ENCODE measurements at places on chromosomes 6 and 20.

GRCh38 chr6:15392182-15392581 lies 146.3 kb downstream of the JARID2 start:
- no peak for DNase-seq

GRCh38 chr6:149236589-149236988 lies 80.9 kb upstream of the TAB2 start:
- no peak for DNase-seq

- no peak for DNase-seq
Measured at GRCh38 chr6:119727504-119728219, 378.1 kb upstream of the MAN1A1 start.

- peak; percentile 30 for DNase-seq
Measured at GRCh38 chr6:90586546-90586835, 381 bp downstream of the MAP3K7 start.

GRCh38 chr20:62606551-62607201 lies 35.6 kb upstream of the SLCO4A1 start:
- no peak for DNase-seq

DNA sequence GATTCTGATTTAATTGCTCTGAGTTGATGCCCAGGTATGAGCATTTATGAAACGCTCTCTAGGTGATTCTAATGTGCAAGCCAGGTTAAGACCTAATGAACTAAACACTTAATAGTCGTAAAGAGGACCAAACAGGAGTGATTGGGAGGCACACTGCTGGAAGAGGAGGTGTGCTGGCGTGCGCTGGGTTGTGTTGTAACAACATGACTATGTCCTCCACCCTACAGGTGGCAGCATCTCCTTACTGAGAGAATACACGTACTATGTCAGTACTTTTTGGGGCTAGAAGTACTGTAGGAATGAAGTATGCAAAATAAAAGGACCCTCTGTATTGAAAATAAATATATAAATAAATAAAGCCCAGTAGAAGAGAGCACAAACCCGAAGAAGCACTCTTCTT lies 11.9 kb downstream of the C6orf89 start:
- DNase-seq = no peak

DNA sequence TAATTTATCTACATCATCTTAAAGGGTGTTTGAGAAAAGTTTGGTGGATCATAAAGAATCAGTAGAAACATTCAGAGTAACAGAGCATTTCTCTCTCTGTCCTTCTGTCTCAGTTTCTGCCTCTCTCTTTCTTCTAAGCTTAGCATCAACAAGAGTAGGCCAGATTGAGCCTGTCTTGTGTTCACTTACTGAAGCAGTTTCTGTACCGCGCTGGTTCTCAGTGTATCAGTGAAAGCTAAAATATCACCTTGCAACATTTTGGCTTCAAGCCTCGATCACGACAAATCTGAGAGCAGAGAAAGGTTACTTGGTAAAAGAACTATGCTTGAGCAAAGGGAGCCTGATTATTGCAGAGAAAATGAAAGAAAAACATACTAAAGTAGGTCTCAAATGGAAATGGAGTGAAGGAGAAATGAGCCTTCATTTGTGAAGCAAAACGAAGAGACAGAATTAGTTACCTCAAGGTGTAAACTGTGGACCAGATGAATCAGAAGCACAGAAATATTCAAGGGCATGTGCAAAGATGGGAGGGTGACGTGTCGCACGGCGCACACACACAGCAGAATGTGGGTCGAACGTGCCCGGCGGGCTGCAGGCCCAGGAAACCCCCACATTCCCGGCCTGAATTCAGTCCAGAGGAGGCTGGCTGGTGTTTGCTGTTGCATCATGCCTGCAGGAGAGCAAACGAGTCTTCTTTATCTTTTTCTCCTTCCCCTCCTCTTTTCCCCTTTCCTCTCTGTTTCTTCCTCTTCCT lies 509.3 kb downstream of the QKI start:
- no peak for DNase-seq

- DNase-seq = peak; percentile 80
Measured at GRCh38 chr20:25057234-25058050, 497 bp downstream of the ACSS1 start.
